ENCODE measurements at places on chromosomes 6 and 20. TPM values are rescaled to one million over a fixed set of nuclear protein-coding genes. Genes with fewer than 3 reads are reported as not detected.

- peaks cover 10% of the 10 kb centered on the region for H3K4me1 ChIP-seq
- H3K36me3 ChIP-seq = no peaks in the 10 kb centered on the region
- H3K27me3 ChIP-seq = no peaks in the 10 kb centered on the region
- H3K27ac ChIP-seq = no peak overlapping the region
- no peak for DNase-seq
- H3K4me3 ChIP-seq = no peak overlapping the region
Observed at GRCh38 chr6:170147832-170148708, 142.8 kb downstream of the DLL1 start.

- no peak for DNase-seq
- no peak overlapping the region for H3K4me3 ChIP-seq
- no peaks in the 10 kb centered on the region for H3K36me3 ChIP-seq
- H3K4me1 ChIP-seq = no peaks in the 10 kb centered on the region
- H3K27me3 ChIP-seq = no peaks in the 10 kb centered on the region
Observed at GRCh38 chr20:48359692-48360341, 468.0 kb downstream of the PREX1 start.

The OPN5 gene
- total RNA-seq = not detected

- no peak for DNase-seq
- H3K4me1 ChIP-seq = no peaks in the 10 kb centered on the region
- H3K27me3 ChIP-seq = no peaks in the 10 kb centered on the region
Observed at GRCh38 chr20:15965165-15965564, 608.1 kb downstream of the KIF16B start.

GRCh38 chr20:61442075-61442670 is 190.1 kb downstream of the CDH4 start:
- no peak overlapping the region for H3K4me3 ChIP-seq
- H3K4me1 ChIP-seq = no peaks in the 10 kb centered on the region
- no peak for DNase-seq
- no peaks in the 10 kb centered on the region for H3K27me3 ChIP-seq
- H3K36me3 ChIP-seq = no peaks in the 10 kb centered on the region
- H3K27ac ChIP-seq = no peak overlapping the region

The PARD6B gene
- total RNA-seq = 17.8 TPM

- H3K36me3 ChIP-seq = no peaks in the 10 kb centered on the region
- DNase-seq = no peak
- no peaks in the 10 kb centered on the region for H3K27me3 ChIP-seq
- no peak overlapping the region for H3K27ac ChIP-seq
- no peaks in the 10 kb centered on the region for H3K4me1 ChIP-seq
Observed at GRCh38 chr6:17492350-17492749, 99.0 kb downstream of the CAP2 start.

DNA sequence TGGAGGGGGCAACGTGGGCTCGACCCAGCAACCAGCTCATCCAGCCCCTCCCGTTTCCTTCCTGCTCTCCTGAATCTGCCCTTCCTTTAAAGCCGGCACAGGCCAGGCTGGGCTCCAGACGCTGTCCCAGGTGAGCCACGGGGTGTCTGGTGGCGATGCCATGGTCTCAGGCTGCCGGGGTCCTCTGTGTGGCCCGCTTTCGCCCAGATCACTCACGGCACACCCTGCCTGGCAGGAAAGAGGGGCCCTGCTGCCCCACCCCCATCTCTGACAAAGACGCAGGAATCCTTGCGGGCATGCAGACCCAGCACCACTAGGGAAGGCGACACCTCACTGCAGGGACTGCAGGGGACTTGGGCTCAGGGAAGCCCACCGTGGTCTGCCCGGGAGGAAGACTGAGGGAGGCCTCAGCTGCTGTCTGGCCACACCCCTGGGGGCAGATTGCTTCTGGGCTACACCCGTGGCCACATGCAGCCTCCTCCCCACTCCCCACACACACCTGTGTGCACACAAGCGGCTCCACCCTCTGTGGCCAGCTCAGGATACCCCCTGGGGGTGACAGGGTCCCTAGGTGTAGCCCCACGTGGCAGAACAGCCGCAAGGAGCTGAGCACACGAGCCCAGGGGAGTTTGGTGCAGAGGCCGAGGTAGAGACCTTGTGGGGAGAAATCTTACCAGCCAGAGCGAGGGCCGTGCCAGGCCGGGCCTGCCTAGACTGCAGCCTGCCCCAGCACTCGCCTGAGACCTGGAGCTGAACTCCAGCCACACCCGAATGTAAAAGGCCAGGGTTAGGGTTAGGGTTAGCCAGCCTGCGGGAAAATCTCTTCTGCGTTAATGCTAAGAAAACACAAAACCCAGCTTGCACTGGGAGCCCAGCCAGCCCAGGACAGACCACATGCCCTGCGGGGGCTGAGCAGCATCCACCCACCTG is 104.6 kb downstream of the DLL1 start:
- H3K4me1 ChIP-seq = no peaks in the 10 kb centered on the region
- H3K36me3 ChIP-seq = no peaks in the 10 kb centered on the region
- no peak for DNase-seq
- H3K27ac ChIP-seq = no peak overlapping the region
- H3K4me3 ChIP-seq = no peak overlapping the region
- no peaks in the 10 kb centered on the region for H3K27me3 ChIP-seq

DNA sequence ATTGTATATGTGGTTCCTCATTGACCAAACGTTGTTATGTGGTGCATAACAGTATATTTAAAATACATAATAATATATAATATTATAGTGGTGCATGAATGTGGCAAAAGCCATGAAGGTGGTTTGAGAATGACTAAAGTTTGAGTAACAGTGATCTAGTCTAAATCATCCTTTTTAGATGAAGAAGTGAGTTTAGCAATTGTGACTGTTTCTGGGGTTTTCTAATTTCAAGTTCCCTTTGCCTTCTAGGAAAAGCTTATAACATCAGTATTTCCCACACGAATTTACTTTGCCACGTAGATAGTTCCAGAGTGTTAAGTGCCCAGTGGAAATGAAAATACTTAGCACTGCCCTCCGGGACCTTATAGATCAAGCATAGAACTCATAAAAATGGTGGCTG is 40.9 kb downstream of the ARFGEF2 start:
- no peaks in the 10 kb centered on the region for H3K4me1 ChIP-seq
- no peaks in the 10 kb centered on the region for H3K36me3 ChIP-seq
- DNase-seq = no peak

DNA sequence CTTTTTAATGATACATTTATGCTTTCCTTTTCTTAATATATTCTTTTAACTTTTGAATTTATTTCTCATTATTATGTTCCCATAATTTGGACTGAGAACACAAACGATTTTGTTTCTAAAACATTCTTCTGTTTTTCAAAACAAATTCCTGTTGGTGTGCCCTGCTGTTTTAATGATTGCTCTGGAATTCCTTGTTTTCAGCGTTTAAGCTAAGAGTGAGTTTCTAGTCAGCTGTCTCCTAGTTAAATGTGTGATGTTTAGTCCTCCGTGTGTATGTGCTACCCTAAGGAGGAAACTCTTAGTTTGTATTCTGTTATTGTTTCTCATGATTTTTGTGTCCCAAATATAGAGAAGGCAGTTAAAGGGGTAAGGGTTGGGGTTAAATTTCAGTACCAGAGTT is 306.1 kb upstream of the RGS17 start:
- H3K4me1 ChIP-seq = no peaks in the 10 kb centered on the region
- no peaks in the 10 kb centered on the region for H3K27me3 ChIP-seq
- DNase-seq = no peak
- no peak overlapping the region for H3K27ac ChIP-seq
- H3K36me3 ChIP-seq = no peaks in the 10 kb centered on the region

The ZSCAN9 gene
- total RNA-seq = 8.5 TPM

Measured in pancreas (tissue), 10 donors.